Diencephalon (tissue), 1 donor: ENCODE measurements at places on chromosomes 7 and 10. TPM values are rescaled to one million over a fixed set of nuclear protein-coding genes. Genes with fewer than 3 reads are reported as not detected.

PAPOLB gene
- 1.8 TPM for total RNA-seq

MYO3A gene
- 9.7 TPM for total RNA-seq

TMEM213 gene
- total RNA-seq = not detected

ERVW-1 gene
- not detected for total RNA-seq

KNDC1 gene
- total RNA-seq = 18.5 TPM

FAM180A gene
- not detected for total RNA-seq

FZD1 gene
- total RNA-seq = 10.8 TPM

NUTM2A gene
- 2.3 TPM for total RNA-seq

AP4M1 gene
- total RNA-seq = 20.5 TPM

ZNF25 gene
- total RNA-seq = 67.6 TPM

NUTM2E gene
- total RNA-seq = 0.46 TPM

HYAL4 gene
- not detected for total RNA-seq

CABCOCO1 gene
- 5.5 TPM for total RNA-seq

EN2 gene
- 0.23 TPM for total RNA-seq

HMX3 gene
- 2.8 TPM for total RNA-seq
